ENCODE measurements at places on chromosomes 1 and 21. TPM values are rescaled to one million over a fixed set of nuclear protein-coding genes. Genes with fewer than 3 reads are reported as not detected.

LORICRIN gene
- not detected for total RNA-seq

ZFP69 gene
- 4.3 TPM for total RNA-seq

PLEKHA6 gene
- total RNA-seq: 15.0 TPM

MARK1 gene
- total RNA-seq: 11.4 TPM

THEM5 gene
- not detected for total RNA-seq

DCLRE1B gene
- total RNA-seq: 4.4 TPM

FAM3B gene
- not detected for total RNA-seq

CELA3A gene
- total RNA-seq: not detected

GRCh38 chr1:209612646-209613399 lies 29.3 kb downstream of the CAMK1G start:
- no peak for DNase-seq

- DNase-seq: no peak
Observed at GRCh38 chr21:34027721-34028461, 45.5 kb upstream of the MRPS6 start.

GRCh38 chr1:234014208-234014607 lies 109.7 kb downstream of the SLC35F3 start:
- no peak for DNase-seq

GRCh38 chr1:154533952-154534844 lies 24.3 kb downstream of the UBE2Q1 start:
- DNase-seq: no peak

DNA sequence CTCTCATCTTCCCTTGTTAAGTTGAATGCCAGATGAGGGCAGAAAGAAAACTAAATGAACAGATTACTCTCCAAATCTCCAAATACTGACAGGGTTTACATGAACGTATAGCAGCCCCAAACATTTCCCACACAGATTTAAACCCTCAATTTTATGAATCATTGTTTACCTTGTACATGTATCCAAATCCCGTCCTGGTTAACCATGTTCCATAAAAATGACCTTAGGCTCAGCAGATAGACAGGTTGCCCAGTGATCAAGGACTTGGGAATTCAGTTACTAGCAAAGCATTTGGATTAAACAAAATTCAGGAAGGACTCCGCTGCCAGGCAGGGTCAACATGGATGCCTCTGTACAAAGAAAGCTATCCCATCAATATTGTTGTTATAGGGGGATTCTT lies 213.5 kb downstream of the GPATCH2 start:
- no peak for DNase-seq

- DNase-seq: peak; percentile 95
Observed at GRCh38 chr1:209827384-209828262, at the start of gene UTP25. Gene UTP25 (plus strand): TSS chr1:209827972. CDS start chr1:209828064, 92 bp downstream.

DNA sequence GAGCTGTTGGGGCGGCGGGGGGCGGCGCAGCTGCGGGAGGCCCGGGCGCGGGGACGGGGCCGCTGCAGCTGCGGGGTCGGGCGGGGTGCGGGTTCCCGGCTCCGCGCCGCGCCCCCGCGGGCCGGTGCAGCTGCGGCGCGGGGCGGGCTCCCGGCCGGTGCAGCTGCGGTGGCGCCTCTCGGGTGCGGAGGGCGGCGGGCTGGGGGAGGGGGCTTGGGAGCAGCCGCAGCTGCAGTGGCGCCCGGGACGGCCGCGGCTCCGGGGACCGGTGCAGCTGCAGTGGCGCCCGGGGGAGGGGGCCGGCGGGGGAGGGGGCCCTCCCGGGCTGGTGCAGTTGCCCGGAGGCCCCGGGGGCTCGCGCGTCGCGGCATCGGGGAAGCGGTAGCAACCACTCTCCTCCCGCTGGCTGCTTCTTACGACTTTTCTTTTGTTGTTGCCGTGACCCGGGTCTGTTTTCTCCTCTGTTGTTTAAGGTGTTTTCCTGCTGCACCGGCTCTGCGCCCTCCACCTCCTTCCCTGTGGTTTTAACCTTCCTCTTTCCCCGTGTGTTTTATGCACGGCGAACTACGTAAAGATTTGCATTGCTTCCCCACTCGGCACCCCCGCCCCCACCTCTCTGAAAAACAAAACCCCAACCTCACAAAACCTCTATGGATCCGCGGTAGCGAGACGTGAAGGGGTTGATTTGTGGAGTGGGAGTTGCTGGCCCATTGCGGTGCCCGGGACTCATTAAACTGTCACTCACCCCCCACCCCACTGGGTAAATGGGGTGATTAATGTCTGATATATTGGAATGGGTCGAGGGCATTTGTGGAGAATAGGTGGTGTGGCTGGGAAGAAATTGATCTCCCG lies 1.7 kb upstream of the ZBTB18 start:
- DNase-seq: peak; percentile 71

DNA sequence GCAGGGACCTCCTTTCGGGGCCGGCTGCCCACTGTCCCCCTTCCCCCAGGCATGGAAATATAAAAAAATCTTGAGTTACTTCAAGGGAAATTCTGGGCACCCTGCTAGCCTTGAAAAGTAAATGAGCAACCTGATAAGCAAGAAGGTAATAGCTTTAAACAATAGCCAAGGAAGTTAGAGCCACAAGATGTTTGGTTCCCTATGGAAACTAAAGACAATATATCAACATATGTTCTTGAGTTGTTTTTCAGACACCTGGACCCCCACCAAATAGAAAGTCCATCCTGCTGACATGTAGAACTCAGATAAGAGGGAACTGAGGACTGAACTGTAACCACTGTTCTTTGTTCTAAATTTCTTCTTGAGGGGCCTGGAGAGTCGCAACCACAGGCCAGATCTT lies 19.3 kb upstream of the SLC35A3 start:
- DNase-seq: no peak

- no peak for DNase-seq
Observed at GRCh38 chr1:81812712-81813111, 12.0 kb downstream of the ADGRL2 start.

- no peak for DNase-seq
Observed at GRCh38 chr1:208569181-208569580, 325.0 kb upstream of the PLXNA2 start.

DNA sequence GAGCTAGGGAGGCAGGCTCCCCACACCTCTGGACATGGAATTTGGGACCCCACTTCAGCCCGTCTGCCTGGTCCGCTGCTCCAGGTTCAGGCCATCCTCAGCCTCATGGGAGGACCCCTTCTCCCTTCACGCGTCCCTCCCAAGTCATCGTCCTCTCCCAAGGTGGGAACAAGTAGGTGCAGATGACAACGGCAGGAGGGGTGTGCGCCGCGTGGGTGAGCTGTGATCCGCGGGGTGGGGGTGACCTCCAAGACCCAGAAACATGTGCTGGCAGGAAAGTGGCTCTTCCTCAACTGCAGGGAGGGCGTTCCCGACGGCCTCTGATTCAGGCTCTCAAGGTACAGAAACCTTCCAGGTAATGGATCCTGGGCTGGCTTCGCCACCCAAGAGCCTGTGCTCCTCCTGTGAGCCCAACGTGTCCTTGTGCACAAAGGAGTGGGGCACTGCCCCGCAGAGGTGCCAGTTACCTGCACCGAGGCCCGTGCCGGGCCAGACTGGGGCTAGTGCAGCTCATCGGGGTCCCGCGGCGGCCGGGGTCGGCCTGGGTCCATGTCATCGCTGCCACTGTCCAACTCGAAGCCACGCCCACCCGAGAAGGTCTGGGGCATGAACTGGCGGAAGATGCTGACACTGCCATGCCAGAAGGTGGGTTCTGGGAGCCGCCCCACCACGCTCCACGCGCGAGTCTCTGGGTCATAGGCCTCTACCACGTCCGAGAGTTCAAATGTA lies 9.6 kb downstream of the KLHL21 start:
- no peak for DNase-seq

- no peak for DNase-seq
Observed at GRCh38 chr1:153099461-153100045, 5.2 kb upstream of the SPRR2E start.

DNA sequence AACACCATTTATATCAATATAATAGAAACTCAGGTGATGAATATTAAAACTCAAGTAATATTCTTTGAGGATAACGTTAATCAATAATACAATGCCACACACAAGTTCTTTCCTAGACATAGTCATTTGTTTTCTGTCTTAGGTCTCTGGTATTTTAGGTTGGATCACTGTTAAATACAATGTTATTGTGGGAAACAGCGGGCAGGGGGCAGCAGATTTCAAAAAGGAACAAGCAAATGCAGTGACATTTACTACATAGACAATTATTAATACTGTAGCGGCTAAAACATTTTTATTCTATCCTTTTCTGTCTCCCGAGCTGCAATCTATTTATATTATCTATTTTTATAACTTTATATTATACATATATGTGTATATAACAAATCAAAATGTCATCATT lies 186.4 kb upstream of the ZNHIT6 start:
- DNase-seq: no peak

DNA sequence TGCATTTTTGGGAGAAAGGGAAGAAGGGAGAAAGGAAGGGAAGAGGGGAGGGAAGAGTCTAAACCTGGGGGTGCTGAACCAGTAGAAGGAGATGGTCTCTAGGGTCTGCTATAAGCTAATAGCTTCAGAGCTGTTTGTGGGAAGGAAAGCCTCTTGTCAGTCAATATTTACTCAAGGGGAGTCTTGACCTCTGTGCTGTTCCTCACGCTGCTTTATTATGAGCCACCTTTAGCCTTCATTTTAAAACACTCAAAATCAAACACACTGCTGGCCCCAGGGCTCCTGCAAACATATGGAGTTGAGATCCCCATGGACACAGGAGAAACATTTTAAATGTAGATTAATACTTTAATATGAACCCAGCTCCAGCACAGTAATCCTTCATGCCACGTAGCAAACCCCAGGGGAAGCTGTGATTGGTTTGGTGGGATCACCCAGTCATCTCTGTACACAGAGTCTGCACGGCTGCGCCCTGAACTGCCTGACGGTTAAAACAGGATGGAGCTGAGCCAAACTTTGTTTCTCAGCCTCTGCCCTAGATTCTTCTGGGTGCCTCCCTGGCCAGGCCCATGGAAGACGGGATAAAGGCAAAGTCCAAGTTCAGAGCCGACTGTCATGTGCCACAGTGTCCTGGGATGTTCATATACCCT lies 40.2 kb upstream of the VWA5B1 start:
- peak; percentile 64 for DNase-seq

DNA sequence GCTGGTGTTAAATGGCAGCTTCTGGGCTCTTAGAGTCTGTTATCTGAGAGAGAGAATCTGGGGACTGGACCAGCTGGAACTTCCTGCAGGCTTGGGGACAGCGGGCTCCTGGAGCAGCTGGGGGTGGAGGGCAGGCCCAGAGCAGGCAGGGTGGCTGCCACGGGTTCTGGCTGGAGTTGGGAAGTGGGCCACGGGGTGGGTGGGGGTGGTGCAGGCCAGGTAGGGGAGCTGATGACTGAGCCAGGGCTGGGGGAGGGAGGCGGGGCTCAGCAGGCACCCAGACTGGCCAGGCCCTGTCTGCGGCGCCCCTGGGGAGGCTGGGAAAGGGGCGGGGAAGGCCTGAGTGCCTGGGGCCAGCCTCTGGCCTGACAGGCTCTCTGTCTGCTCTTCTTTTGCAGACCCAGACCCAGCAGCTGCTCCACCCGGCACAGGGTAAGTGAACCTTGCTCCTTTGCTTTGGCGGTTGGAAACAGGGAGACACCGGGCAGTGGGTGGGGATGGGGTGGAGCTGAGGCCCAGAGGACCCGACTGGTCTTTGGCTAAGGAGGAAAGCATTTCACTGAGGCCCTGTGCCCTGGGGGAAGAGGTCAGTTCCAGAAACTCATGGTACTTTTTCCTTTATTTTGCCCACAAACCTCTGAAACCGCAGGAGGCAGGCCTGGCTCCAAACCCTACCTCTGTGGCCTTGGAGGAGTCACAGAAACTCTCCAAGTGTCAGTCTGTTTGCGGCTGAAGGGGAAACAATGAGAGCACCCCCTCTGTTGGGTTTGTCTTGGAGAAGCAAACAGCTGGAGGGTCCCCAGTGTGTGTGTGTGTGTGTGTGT lies 48.8 kb downstream of the ARHGEF10L start:
- DNase-seq: no peak

DNA sequence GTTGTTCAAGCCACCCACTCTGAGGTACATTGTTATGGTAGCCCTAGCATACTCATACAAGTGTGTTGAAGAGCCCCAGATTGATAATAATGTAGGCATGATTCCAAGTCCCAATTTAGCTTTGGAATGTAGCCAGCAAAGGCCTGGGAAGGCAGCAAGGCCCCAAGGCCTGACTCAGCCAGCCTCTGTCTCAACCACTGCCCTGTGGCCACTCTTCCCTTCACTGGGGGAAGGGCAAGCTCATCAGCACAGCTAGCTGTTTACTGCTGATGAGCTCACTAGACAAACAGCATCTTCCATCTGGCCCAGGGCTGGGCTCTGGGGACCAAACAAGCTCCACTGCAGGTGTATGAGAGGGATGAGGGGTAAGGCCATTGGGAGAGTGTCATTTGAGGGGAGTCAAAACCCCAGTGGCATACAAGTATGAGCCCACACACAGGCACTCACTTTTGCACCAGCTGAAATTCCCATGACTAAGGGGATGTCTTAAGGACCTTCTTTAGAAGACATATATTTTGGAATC lies 2.2 kb upstream of the IRF6 start:
- DNase-seq: no peak

- peak; percentile 64 for DNase-seq
Observed at GRCh38 chr1:192445839-192446489, 129.2 kb downstream of the RGS21 start.

All from sigmoid colon (tissue), 7 donors.